ENCODE measurements at places on chromosomes 6 and 20.

- no peak for DNase-seq
Observed at GRCh38 chr6:11919771-11920440, 92.2 kb upstream of the HIVEP1 start.

DNA sequence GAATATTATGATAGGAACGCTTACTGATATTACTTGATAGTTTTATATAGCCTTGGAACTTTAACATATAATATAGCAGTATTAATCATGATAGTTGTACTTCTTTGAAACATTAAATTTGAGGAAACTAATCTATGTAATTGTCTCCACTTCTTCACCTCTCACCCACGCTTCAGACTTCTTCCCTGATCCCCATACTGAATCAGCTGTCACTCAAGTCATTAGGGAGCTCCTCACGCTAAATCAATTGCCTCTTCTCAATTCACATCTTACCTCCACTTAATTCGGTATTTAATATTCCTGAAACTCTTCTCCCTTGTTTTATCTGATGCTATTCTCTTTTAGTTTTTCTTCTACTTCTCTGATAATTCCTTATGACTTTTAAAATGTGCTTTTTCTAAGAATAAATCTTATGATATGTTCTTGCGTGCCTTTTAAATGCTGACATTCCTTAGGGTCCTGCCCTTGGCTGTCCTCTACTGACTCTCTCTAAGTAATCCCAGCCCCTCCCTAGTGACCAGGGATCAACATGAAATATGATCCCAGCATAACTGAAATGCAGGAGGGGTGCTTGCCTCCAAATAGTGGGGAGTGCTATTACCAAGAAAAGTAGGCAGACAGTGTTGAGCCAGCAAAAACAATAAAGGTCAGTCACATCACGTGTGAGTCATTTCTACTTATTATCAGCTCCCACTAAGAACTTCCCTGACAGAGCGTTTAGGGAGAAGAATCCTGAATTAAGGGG lies 9.9 kb downstream of the ANKRD66 start:
- DNase-seq = no peak

GRCh38 chr6:134026597-134026996 lies 25.8 kb downstream of the SLC2A12 start:
- no peak for DNase-seq

- DNase-seq = no peak
Observed at GRCh38 chr6:90790696-90791095, 203.8 kb upstream of the MAP3K7 start.

DNA sequence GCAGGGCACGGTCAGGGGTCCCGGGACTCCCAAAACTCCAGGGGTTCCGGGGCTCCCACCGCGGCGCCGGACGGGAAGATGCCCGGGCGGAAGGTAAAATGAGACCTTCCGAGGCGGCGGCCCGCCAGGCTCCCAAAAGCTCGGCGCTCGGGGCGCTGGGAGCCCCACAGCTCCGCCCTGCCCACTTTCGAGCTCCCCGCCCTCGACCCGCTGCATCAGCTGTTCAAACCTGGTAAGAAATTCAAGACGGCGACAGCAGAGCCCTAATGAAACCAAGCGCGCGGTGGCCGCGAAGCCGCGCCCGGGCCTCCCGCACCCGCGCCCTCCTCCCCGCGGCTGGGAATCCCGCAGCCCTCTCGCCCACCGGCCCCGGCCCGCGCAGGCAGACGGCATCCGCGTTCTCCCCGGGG lies 369 bp downstream of the SLC4A11 start:
- no peak for DNase-seq

DNA sequence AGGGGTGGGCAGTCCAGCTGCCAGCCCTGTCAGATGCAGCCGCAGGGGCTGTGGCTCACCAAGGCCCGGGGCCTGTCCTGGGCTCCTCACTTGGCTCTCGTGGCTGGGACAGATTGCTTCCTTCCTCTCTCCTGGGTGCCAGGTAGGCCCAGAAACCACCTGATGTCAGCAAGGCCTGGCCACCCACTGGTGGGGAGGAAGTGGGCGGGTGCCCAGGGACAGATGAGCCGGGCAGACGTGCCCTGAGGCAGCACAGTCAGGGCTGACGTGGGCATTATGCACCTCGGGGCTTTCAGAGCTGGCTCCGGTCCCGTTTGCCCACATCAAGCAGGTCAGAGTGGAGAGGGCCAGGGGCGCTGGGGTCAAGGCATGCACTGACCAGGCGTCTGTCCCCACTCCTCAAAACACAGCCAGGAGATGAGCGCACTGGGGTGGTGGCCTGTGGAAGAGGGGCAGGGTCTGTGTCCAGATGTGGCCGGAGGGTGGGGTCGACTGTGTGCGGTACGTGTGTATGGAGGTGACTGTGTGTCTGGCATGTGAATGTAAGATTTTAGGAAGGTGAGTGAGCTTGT lies 133.2 kb upstream of the PTPN1 start:
- no peak for DNase-seq

DNA sequence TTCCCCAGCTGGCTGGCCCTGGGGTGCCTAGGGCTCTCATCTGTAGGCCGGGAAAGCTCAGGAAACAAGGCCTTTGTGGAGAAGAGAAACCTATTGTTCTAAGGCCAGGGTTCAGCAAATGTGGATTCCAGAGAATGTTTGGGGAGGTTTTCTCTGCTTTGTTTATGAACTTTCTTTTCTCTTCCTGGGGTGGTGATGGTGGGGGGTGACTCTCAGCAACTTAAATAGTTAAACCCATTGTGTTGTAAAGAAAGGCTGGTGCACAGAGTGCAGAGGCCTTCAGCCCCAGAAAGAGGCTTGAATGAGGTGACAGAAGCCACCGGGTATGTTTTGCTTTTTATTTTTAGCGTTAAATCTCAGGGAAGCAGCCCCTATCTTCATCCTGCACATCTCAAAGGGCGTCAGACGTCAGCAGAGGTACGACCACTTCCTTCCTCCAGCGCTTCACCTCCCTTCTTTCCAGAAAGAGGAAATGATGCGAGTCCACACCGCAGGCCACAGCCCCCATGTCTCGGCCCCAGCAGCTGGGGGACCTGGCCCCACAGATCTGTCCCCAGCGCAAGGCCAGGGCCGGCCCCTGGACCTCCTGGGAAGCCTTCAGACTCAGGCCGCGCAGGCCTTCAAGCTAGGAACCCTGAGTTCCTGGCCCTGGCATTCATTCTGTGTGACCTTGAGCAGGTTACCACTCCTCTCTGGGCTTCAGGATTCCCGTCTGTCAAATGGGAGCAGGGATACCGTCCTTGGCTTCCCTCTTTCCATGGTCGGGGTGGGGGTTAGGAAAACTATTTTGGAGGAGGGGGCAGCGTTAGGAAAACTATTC lies 605 bp upstream of the PPP1R16B start:
- DNase-seq = no peak

Measured in NCI-H1930 (cell line).